Effector memory CD4-positive, alpha-beta T cell (primary cell): ENCODE measurements at places on chromosomes 1 and 21.

GRCh38 chr1:212952641-212952976, 2.3 kb downstream of the VASH2 start:
- DNase-seq = no peak

GRCh38 chr1:223707256-223708000, 4.9 kb upstream of the CAPN2 start:
- no peak for DNase-seq

- no peak for DNase-seq
Observed at GRCh38 chr1:9071554-9072235, 2.3 kb upstream of the SLC2A5 start.

DNA sequence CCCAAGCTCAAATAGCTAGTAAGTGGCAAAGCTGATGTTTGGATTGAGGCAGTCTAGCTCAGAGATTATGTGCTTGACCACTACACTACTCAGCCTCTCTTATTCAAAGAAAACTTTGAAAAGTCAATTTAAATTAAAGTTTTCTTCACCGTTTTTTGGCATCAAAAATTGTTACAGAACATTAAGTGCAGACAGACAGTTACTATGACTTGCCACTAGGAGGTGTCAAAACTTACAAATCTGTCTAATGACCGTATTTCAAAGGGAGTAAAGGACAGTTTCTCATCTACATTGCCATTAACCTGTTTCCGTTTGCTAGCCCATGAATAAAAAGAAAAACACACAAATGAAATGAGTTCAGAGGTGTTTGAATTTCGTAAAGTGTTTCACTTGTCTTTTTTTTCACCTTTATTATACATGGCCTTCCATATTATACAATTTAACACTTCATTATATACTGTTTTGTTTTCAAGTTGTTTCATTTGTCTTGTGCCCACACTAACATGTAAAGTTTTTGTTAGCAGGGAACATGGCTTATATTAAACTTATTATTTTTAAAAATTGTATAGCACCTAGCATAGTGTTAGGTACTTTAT, 57.4 kb upstream of the MTF2 start:
- DNase-seq = no peak

DNA sequence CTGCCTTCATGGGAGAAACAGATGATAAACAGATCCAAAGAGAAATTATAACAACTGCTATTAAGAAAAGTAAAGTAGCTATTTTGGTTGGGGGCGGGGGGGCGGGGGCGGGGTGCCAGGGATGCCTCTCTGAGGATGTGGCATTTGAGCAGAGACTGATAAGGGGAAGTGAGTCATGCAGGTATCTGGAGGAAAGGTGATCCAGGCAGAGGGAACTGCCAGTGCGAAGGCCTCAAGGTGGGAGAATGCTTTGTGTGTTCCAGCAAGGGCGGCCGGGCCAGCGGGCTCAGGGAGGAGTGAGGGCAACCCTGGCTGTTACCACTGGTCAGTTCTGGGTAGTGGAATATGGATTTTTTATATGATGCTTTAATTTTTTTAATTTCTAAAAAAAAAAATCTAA, 7.0 kb upstream of the TNFRSF1B start:
- peak; percentile 46 for DNase-seq

- no peak for DNase-seq
Observed at GRCh38 chr1:6221210-6221784, 14.5 kb downstream of the ICMT start.

DNA sequence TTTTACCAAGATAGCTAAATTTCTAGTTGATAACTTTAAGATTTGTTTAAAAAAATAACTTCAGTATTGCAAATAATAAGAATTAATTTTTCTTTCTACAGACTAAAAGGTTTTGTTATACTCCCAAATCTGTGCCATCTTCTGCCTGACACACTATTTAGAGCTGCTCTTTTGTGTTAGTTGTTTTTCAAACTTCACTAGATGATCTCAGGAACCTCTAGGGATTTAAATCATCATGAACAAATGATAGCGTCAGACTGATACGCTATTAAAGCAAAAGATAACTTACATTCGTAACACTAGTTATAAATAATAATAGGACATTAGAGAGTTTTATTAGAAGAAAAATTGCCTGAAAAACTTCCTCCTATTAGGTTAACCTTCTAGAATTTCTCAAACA, 243.1 kb upstream of the CXADR start:
- no peak for DNase-seq

DNA sequence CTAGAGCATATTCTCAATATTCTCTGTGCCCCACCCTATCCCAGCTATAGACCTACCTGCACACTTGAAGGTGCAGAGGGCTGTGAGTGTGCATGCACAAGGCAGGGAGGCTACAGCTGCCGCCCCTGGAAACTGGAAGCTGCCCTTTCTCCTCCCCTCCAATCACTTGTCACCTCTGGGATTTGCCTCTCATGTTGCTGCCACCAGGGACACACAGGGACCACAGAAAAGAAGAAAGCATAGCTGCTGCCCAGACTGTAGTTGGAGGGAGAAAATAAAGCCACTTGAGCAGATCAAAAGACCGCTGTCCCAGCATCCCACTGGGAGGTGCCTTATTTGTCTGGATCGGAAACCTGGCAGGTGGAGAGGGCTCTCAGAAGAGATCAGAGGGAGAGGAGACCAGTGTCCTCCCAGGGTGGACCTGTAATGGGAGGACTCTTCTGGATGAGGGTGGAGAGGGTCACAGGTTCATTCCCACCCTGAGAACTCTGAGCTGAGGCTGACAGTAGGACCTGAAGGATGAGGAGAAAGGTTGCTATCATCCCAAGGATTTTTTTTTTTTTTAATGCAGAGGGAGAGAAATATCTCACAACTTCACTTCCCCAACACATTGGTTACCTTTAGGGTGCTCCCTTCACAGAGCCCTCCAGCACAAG, 7.6 kb upstream of the INPP5B start:
- no peak for DNase-seq

- DNase-seq = no peak
Observed at GRCh38 chr1:116950517-116951199, 40.9 kb downstream of the PTGFRN start.

- no peak for DNase-seq
Observed at GRCh38 chr1:220067269-220068204, 21.2 kb upstream of the EPRS1 start.

DNA sequence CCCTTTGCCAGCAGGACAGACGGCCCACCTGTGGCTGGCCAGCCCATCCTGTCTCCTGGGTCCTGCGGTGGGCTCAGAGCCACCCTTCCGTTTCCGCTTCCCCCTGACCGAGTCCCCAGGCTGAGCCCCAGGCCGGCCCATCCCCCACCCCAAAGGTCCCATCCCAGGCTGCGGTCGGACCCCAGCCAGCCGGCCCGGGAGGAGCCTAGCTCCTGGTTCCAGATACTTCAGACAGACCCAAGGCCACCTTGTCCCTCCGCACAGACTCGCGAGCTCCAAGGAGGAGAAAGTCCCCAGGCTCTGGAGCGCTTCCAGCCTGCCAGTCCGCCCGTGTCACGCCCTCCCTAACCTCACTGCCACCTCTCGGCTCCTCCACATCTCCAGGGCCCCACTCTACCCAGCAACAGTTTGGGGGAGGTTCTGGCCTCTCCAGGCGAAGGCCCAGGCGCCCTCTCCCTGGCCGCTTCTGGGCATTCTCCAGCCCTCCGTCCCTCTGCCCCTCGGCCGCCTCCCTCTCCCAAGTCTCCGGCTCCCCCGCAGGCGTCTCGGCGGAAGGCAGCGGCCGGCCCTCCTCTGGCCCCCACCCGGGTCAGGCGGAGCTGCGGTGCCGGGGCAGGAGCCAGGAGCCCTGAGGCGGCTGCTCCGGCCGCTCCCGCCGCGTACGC, 835 bp downstream of the LRRN2 start:
- no peak for DNase-seq

DNA sequence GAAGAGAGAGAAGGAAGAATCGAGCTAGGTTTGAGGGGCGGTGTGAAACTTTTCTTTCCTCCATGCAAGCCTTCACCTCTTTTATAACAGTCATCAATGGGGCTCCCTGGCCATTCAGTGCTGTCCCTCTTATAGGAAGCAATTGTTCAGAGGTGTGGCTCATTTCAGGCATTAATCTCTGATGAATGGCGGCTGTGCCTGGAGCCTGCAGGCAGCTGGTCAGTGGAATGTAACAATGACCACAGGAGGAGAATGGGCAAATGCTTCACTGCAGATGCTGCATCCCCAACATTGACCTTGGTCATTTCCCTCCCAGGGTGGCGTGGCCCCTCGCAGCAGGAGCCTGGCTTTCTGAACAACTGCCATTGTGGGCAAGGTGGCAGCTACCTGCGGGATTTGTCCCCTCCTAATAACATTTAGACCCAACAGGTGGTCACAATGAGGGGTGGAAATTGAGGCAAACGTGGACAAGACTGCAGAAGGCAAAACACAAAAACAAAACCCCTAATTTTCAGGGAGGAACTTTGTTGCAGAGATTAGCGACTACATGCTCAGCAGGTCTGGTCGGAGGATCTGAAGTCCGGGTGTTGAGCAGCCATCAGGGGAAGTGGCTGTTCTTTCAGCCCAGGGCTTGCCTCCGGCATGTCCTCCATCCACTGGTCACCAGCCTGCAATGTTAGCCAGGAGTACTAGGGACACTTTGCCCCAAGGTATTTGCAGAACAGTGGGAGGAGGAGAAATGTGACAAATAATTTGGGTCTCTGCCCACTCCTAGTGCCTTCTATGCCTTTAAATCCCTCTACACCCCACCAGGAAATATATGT, 97.3 kb upstream of the PAXBP1 start:
- no peak for DNase-seq

DNA sequence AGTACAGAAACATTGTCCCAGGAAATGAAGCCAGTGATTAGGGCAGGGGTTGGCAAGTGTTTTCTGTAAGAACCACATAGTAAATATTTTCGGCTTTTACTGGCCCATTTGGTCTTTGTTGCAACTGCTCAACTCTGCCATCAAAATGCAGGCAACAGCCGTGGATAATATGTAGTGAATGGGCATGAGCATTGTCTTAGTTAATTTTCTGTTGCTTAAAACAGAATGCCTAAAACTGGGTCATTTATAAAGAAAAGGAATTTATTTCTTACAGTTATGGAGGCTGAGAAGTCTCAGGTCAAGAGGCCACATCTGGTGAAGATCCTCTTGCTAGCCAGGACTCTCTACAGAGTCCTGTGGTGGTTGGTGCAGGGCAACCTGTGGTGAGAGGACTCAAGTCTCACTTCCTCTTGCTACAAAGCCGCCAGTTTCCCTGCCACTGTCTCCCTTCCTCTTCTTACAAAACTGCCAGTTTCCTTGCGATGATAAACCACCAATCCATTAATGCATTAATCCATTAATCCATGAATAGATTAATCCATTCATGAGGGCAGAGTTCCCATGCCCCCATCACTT, 166.4 kb downstream of the PSMG1 start:
- DNase-seq = no peak

- DNase-seq = no peak
Observed at GRCh38 chr21:41768437-41769042, 1.7 kb upstream of the RIPK4 start.

DNA sequence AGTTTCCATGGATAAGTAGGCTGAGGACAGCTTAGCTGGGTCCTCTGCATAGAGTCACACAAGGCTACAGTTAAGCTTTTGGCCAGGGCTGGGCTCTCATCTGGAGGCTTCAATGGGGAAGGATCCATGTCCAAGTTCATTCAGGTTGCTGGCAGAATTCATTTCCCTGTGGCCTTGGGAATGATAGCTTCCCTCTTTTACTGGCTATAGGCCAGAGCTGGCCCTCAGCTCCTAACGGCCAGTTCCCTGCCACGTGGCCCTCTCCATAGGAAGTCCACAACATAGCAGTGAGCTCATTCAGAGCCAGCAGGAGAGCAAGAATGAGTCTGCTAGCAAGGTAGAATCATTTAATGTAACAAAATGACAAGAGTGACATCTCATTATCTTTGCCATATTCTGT, 15.1 kb upstream of the PODN start:
- DNase-seq = no peak

DNA sequence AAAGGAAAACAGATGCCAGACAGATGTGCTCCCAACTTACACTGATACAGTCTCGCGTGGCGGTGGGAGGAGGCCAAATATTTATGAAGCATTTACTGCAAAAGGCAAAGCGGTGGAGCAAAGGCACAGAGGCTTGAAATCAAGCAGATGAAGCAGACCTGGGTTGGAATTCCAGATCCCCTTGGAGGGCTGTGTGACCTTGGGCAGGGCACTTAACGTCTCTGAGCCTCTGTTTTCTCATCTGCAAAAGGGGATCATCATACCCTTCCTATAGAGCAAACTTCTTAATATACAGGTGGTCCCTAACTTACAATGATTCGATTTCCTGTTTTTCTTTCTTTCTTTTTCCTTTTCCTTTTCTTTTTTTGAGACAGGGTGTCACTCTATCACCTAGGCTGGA, 54.1 kb downstream of the IGSF21 start:
- no peak for DNase-seq

DNA sequence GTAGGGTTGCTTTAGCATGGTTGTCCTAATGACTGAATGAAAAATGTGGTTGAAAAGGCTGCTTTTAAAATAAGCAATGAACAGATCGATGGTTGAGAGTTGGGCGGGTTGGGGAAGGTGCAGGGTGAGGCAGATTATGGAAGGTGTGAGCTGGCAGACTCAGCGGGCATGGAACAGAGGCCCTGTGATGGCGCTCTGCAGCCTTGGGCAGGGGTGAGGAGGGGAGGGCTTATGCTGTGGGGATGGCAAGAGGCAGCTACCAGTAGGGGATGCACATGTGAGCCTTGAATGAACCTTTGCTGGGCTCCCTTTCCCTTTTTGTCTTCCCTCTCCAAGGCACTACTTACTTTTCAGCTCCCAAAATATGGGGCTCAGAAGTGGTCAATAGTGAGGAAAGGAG, 30.9 kb downstream of the ATP1B1 start:
- no peak for DNase-seq

- no peak for DNase-seq
Observed at GRCh38 chr1:1129381-1129821, 13.5 kb upstream of the C1orf159 start.

DNA sequence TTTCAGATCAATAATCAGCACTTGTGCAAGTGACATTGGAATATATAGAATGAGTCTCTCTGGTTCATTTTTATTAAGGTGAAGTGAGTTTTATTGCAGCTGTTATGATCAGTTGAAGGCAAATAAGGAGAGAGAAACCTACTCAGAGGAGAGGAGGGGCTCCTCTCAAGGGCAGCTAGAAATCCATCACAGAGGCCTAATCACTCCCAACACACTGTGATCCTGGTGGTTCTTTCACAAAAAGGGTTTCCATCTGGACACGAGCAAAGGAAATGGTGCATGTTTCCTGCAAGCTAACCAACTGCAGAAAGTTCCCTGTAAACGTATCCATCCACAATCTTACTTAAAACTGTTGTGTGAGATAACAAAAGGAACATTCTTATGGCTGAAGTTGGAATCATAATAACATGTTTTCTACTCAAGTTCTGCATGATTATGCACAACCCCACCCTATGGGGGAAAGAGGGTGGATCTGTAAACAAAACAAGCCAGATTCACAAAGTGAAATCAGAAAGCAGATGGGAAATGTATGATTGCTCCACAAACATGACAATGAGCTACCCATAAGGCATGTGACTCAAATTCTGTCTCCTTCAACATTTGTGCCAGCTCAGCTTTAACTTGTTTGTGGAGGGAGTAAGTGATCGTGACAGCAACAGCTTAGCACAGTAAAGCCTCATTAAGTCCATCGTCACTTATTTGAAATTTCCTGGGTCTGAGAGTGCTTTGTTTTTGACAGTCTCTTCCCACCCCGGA, 141.2 kb upstream of the ST6GALNAC5 start:
- no peak for DNase-seq
